ENCODE measurements at places on chromosomes 5 and 9. TPM values are rescaled to one million over a fixed set of nuclear protein-coding genes. Genes with fewer than 3 reads are reported as not detected.

TEX48 gene
- total RNA-seq: 0.61 TPM

CAST gene
- 149 TPM for total RNA-seq

DNA sequence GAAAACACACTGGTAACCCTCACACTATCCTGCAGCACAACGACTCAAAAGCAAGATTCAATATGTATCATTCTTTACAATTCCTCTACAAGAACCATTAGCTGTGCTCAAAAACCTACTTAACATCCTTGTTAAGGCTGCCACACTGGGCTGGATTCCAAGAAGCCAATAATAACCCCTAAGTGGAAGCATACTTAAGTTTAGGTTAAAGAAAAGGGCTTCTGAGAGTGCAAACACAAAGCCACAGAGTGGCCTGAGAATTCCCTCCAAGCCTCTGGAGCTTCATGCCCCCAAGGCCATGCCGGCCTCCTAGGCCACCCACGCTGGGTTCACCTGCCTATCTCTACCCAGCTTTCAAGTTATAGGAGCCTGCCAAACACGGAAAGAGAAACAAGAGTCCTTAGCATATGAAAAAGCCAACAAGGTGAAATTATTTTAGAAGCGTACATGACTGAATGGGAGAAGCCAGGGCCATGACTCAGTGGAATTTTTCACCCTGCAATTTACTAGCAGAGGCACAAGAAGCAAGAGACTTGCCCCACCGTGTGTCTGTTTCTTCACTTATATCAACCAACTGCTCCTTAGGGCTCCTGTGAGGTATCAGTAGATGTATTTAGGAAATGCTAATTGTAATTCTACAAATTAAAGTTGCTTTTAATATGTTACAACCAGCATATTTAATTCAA is 293.0 kb downstream of the SPOCK1 start:
- DNase-seq: no peak

DNA sequence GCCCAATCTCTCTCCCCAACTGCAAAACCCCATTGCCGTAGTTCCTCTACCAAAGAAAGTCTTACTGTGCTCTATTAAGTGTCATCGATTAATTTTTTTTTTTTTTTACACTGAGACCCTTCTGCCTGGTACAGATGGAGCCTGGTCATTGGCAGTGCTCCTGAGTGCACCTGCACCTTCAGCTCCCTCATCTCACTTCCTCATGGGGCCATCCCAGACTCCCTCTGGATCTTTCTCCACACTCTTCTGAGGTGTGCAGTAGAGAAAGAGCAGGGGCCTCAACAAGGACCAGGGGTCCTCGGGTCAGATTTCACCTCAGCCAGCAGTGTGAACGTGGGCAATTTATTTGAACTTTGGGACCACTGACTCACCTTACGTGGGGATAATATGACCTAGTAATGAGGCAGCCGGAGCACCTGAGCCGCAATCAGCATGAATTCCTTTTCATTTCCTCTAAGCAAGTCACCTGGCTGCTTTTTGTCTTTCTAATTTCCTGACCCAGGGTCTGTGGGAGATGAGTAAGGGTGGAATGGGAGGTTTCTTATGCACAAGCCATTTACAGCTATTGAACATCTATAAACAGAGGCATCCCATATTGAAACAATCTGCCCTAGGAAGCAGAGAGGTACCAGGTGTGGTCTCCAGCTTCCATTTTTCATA is 22.3 kb upstream of the GABRP start:
- no peak for DNase-seq

GRCh38 chr5:176660530-176660859 is 13.2 kb downstream of the TSPAN17 start:
- no peak for DNase-seq

GRCh38 chr5:81852291-81853029 is 101.6 kb upstream of the SSBP2 start:
- no peak for DNase-seq

DNA sequence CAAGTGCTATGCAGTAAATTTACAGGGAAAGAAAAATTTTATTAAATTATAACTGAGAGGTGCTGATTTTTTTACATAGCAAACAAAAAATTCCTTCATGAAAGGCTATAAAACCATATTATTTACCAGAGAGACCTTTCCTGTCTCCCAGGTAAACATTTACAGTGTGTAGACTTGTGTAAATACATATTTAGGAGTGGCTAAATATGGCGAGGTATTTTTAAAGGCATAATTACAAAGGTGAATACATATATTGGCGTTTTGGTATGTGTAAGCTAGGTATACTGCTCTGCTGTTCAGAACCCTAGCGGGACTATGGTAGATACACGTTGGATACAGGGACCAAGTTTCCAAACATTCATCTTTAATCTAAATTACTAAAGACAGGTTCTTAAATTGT is 170.6 kb upstream of the MEF2C start:
- DNase-seq: no peak

DNA sequence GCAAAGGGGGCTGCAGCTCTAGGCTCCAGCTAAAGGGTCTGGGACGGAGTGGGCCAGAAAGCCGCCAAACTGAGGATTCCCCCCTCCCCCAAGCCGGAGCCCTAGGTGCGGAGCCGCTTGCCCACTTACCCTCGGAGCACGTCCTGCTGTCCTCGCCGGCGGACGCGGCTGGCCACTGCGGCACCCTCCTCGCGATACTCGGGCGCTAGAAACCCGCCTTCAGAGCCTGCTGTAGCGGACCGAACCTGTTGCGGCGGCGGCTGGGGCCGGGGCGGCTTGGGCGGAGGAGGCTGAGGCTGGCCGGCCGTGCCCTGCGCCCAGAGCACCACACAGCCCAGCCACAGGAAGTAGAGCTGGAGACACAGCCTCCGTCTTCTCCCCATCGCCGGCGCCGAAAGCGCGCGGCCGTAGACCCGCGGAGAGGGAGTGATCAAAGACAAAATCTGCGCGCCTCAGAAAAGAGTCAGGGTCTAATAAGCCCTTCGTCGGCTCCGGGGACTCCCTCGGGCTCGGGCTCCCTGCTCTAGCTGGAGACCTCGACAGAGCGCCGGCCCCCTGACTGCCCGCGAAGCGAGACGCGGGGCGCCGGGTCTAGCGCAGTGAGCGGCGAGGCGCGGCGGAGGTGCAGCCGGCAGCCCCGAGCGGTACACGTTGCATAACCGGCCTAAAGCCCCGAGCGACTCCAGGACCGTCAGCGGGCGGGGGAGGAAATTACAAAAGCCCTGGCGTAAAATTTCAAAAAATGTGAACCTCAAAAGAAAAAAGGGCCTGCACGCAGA is 635 bp downstream of the FBN2 start:
- no peak for DNase-seq

GRCh38 chr9:86541014-86541570 is 186.9 kb upstream of the TUT7 start:
- no peak for DNase-seq

- DNase-seq: no peak
Observed at GRCh38 chr5:115749016-115749415, 67.4 kb downstream of the CDO1 start.

DNA sequence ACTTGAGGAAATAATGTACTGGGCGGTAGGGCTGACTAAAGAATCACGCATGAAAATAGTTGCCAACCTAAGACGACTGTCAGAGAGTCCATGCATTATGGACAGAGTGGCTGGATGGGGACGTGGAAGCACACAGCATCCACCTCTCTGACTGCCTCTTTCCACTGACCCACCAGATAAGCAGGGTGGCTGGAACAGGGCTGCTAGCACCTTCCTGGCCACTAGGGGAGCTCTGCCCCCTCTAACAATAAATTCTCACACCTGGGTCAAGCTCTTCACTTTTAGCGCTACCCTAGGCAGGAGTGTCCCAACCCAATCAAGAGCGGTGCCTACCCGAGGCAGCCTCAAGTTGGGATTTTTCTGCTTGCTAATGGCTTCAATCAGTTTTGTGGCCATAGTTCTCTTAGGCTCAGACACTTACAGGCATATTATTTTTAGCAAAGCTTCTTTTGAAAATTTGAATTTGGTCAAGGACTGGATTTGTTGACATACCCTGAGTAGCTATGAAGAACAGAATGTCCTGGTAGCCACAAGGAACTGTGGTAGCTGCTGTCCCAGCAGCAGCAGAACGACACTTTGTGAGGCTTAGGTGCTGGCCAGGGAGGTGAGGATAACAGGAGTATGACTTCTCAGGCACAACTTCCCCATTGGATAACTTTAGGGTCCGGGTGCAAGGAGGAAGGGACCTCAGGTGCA is 6.9 kb upstream of the TPM2 start:
- peak; percentile 70 for DNase-seq
